Activated gamma-delta T cell treated with anti-CD3 and anti-CD28 coated beads, Interleukin-2, amount 50 U/mL, for 16 hours (primary cell): ENCODE measurements at places on chromosomes 11 and 22.

GRCh38 chr11:130167146-130167545 is 7.6 kb downstream of the ST14 start:
- DNase-seq = no peak

GRCh38 chr22:48607901-48608662 is 1219.6 kb downstream of the BRD1 start:
- DNase-seq = no peak

- DNase-seq = no peak
Measured at GRCh38 chr11:34331736-34332135, 26.1 kb downstream of the ABTB2 start.

GRCh38 chr11:34614344-34615104 is 6.4 kb upstream of the EHF start:
- DNase-seq = no peak

GRCh38 chr22:24686280-24686679 is 83.3 kb downstream of the GGT1 start:
- no peak for DNase-seq

DNA sequence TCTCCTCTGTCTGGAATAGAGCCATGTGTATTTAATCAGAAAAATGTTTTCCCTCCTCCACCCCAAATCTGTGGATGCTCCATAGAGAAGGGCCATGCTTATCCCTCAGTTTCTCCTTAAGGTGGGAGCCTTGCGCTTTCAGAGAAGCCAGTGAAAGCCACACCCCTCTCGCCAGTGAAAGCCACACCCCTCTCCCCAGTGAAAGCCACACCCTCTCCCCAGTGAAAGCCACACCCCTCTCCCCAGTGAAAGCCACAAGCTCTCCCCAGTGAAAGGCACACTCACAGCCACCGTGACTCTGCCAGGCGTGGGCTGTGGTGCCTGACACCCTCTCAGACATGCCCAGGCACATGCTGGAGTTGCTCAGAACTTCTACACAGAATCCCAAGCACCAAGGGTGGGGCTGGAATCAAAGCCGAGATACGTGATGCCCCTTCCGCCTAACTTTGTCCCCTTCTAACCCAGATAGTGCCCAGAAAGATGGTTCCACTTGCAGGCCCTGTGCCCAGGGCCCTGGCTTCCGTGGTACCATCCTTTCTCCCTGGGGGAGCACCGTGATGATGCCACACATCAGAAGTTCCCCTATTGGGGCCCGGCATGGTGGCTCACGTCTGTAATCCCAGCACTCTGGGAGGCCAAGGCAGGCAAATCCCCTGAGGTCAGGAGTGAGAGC is 16.5 kb upstream of the PRR5 start:
- DNase-seq = peak; percentile 69

- no peak for DNase-seq
Measured at GRCh38 chr11:130323452-130324450, 9.0 kb upstream of the ZBTB44 start.

DNA sequence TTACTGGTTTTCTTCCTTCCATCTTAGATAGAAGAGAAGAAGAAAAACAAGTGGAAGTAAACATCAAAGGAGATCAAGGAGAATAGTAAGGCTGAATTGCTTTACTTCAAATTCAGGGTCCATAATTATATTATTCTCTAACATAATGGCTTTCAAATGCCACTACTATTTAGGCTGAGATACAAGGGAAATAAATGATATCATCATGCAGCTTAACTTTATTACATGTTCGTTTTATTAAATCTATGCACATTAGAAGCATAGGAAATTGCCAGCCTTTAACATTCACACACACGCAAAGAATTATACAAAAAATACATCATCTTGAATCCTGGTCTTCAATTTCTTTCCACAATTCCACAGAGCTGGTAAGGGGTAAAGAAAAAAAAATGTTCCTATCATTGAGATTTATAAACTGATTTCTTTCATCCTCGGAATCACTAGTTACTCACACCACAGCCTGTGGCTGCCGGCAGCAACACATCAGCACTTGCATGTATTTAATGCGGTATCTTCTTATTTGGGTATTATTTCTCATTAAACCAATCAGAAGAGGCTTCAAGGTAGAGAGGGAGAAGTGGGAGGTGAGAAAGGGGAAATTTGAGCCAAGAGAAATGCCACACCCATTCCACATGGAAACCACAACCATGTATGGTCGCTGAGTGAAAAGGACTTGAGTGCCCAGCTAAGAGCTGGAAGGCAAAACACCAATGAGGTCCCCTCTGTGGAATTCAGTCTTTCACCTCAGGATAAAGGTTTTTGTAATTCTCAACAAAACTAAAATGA is 26.3 kb downstream of the SYTL2 start:
- DNase-seq = no peak

- DNase-seq = no peak
Measured at GRCh38 chr22:32909581-32910428, 108.3 kb downstream of the TIMP3 start.

GRCh38 chr11:119049081-119049480 is 7.9 kb downstream of the HYOU1 start:
- DNase-seq = no peak

GRCh38 chr11:93324500-93324899 is 6.0 kb upstream of the DEUP1 start:
- DNase-seq = no peak

- DNase-seq = no peak
Measured at GRCh38 chr11:76946223-76946622, 85.5 kb downstream of the ACER3 start.

DNA sequence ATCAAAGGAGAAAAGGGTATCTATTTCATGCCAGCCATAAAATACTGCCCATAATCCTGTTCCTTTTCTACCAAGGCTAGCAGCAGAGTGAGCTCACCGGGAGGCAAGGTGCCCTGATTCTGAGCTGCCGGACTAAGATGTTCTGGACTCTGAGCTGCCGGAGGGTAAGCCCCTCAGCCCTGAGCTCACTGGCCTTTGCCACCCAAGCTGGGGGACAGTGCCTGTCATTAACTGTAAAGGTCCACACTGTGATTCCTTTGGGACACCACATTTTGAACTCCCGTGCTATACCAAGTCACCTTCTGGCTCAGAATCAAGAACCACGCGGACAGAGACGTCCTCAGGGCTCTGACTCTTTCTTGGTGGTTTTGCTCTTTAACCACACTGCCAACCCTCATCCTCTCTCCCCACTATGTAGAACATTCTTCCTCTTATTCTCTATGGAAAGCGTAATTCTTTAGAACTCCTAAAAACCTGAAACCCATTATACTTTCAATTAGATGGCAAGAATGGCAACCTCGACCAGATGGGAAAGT is 88.4 kb upstream of the BID start:
- no peak for DNase-seq

GRCh38 chr11:122746611-122747244 is 91.2 kb downstream of the UBASH3B start:
- no peak for DNase-seq

GRCh38 chr11:131537196-131537595 is 166.8 kb downstream of the NTM start:
- no peak for DNase-seq

DNA sequence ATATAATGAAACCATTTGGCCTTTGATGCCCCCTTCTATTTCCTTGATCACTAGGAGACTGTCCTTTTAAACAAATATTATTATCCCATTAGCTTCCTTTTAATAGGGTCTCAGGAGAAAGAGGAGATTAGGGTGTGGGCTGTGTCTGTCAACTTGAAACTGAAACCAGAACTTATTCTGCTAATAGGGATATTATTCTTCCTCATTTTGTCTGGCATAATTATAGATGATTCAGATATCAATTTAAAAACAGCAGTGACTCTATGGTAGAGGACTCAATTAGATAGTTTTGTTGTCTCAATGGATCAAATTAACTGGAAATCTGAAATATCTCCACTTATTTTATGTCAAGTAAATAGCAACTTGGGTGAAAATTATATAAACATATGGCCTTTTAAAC is 584.9 kb upstream of the CCDC90B start:
- no peak for DNase-seq

GRCh38 chr11:22192642-22193347 is at the start of gene ANO5:
Gene ANO5, plus strand, starts transcription at chr11:22193085. Its CDS starts 408 bp downstream, at chr11:22193493.
- no peak for DNase-seq

GRCh38 chr11:68584991-68585524 is 99.3 kb upstream of the GAL start:
- no peak for DNase-seq

DNA sequence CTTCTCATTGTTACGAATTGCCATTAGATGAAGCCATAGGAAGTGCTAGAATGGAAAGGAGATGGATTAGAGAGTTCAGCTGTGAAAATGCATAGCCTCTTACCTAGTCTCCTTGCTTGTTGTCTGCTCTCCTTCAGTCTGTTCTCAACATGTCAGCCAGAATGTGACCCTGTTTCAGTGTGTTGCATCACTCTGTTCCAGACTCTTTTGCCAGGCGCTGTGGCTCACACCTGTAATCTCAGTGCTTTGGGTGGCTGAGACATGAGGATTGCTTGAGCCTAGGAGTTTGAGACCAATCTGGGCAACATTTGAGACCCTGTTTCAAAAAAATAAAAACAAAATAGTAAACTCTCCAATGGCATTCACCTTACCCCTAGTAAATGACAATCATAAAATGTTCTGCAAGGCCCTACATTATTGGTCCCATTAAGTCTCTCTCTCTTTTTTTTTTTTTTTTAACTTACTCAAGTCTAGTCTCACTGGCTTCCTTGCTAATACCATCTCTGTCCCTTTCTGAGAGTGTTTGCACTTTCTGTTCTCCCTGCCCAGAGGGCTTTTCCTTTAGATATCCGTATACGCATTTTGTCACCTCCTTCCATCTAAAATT is 39.4 kb downstream of the CYP2R1 start:
- DNase-seq = no peak

GRCh38 chr11:131311776-131312514 is 58.5 kb upstream of the NTM start:
- DNase-seq = no peak

- DNase-seq = no peak
Measured at GRCh38 chr11:16859651-16860050, 121.2 kb downstream of the C11orf58 start.

GRCh38 chr11:8019314-8020243 is 32.4 kb downstream of the EIF3F start:
- DNase-seq = no peak

GRCh38 chr11:128917144-128917724 is 25.4 kb downstream of the TP53AIP1 start:
- no peak for DNase-seq

DNA sequence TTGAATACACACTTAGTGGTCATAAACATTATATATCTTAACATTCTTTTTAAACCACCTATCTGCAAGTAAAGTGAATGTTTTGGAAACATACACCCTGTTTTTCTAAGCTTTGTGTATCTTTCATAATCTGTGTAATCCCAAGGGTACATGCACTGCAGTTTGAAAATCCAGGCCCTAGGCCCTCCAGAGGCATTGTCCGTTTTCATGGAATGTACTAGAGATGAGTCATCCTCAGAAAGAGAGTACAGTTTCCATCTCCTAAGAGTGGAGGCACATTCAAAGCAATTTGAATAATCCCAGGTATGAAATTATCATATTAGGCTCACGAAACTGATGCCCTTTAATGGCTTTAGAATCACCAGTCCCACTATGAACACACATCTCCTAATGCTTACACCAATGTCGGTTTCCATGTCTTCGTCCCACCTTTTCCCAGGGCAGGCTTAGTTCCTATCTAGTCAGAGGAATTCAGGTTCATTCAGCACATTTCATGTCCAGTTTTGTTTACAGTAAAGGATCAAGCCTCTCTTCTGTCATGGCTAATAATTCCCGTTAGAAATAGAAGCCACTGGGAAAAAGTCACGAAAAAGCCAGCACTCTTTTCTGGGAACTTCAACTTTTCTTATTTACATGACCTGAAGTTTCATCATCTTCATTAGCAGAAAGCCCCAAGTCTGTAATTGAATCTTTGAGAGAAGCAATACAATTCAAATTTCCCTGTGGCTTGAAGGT is 39.5 kb upstream of the CD44 start:
- no peak for DNase-seq

DNA sequence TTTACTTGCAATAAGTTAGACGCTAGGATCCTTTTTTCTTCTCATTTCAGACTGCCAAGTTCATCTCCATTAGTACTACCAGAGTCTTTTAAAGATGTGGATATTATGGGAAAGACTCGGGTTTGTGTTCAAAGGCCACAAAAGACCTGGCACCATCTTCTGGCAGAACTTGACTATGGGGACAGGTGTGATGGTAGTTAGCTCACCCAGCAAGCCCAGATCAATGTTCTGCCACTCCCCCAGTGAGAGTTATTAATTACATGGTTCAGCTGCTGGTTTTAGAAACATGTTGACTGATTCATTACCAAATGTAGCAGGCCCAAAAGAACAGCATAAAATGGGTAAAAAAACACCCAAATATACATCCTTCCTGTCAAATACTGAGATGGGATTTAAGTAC is 333.5 kb upstream of the PITPNB start:
- no peak for DNase-seq

GRCh38 chr22:19694696-19695095 is 19.6 kb upstream of the SEPTIN5 start:
- DNase-seq = no peak

GRCh38 chr11:40514124-40514523 is 945.3 kb downstream of the LRRC4C start:
- DNase-seq = no peak
